Activated CD4-positive, alpha-beta T cell treated with anti-CD3 and anti-CD28 coated beads, Interleukin-2, amount 50 U/mL, for 4 hours (primary cell): ENCODE measurements at places on chromosomes 16 and 17.

GRCh38 chr17:45243750-45244149, 18.1 kb downstream of the SPATA32 start:
- DNase-seq = no peak

GRCh38 chr17:73269791-73270190, 8.1 kb upstream of the CPSF4L start:
- no peak for DNase-seq

DNA sequence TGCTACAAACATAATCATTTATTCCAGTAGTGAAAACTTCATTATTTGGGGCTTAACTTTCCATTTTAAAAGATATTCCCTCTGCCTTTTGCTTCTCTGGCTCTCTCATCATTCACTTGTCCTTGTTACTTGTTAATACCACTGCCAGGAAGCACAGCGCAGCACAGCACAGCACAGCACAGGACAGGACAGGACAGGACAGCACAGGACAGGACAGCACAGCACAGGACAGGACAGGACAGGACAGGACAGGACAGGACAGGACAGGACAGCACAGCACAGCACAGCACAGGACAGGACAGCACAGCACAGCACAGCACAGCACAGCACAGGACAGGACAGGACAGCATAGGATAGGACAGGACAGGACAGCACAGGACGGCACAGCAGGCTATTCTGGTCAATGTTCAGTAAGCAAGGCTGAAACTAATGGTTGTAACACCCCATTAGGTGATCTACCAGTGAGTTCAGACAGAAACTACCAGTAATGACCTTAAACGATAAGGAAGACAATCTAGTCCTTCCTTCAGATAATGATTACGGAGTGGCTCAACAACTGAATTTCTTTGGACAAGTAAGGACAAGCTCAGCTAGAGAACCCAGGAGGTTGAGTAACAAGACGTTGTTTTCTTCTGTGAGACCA, 31.9 kb downstream of the COG1 start:
- DNase-seq = no peak

GRCh38 chr16:1363501-1364041, 11.8 kb downstream of the GNPTG start:
- peak; percentile 60 for DNase-seq

DNA sequence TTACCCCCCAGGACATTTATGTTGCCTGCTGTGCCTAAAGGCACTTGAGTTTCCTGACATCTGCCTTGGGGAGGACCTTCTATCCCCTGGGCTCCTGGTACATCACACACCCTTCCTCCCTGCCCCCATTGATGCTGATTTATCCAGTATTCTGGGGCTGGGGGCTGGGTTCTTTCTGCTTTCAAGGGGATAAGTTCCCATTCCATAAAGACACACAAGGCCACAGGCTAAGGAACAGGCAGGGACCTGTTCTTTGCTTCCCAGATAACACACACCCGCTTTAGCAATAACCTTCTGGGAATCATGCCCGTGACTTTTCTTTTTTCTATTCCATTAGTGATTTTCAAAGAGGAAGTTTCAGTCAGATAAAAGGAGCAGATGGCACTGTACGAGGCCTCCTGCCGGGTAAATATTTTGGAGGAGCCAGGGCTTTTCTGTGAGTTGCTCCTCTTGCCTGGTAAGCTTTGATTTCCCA, 30.6 kb downstream of the CHD9 start:
- no peak for DNase-seq

DNA sequence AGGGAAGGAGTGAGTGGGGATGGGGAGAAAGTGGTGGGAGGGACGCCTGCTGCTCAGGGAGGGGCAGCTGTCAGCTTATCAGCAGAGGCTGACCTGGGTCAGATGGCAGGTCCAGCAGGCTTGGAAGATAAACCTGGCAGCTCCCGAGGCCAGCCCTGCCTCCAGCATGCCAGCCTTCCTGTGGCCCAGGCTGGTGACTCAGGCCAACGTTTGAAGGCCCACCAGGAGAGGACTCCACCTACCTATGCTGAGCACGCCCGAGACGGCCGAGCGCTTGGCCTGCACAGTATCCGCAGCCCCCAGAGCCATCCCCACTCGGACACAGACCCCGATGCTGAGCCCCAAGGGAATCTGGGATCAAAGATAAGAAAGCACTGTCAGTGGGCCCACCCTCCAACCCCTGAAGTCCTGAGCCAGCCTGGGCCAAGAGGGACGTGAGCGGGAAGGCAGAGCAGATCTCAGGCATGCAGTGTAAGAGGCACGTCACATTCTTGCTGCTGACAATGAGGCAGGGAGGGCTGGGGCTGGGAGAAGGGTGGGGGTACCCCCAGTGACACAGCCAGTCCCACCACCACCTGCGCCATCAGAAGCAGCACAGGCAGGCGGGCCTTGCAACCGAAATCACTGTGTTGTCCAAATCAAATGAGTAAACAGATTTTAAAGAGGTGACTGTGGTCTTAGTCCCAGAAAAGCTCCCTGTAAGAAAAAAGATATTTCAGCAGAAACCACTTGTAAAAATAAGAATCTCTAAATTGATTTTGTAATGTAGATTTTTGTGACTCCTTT, 12.4 kb downstream of the SLC47A2 start:
- no peak for DNase-seq

- peak; percentile 47 for DNase-seq
Observed at GRCh38 chr17:65027305-65027704, 29.2 kb downstream of the GNA13 start.

- DNase-seq = no peak
Observed at GRCh38 chr17:73516431-73516830, 127.8 kb downstream of the SDK2 start.

DNA sequence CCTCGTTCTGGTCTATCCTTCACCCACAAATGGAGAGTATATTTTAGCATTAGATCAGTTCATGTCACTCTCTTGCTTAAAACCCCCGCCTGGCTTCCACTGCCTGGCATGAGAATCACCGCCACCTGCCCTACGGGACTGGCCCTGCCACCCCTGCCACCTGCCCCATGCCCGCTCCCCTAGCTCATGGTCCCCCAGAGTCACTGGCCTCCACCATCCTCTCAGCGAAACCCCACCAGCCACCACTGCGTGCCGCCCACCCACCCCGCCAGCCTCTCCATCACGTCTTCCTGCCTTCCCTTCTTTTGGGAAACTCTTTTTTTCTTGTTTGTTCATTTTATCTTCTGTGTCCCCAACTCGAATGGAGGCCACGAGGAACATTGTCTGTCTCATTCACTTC, 982 bp upstream of the ENPP7 start:
- DNase-seq = no peak

GRCh38 chr16:72470541-72470940, 298.6 kb upstream of the PMFBP1 start:
- DNase-seq = no peak

GRCh38 chr17:65388911-65389310, 172.5 kb downstream of the AXIN2 start:
- DNase-seq = no peak

DNA sequence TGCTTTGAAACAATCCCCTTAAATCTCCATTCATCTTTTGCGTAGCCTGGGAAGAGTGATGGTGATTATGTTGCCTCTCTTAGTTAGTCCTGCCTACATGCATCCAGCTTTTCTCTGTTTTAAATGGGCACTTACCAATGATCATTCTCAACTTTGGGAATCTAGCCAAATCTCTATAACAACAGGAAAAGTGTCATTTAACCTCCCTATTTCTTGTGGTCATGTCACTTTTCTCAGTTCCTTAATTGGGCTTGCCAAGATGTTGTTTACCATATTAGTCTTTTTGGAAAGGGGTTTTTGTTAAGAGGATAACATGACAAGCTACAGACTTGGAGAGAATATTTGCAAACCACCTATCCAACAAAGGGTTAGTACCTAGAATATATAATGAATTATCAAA, 15.6 kb upstream of the CLEC10A start:
- no peak for DNase-seq

DNA sequence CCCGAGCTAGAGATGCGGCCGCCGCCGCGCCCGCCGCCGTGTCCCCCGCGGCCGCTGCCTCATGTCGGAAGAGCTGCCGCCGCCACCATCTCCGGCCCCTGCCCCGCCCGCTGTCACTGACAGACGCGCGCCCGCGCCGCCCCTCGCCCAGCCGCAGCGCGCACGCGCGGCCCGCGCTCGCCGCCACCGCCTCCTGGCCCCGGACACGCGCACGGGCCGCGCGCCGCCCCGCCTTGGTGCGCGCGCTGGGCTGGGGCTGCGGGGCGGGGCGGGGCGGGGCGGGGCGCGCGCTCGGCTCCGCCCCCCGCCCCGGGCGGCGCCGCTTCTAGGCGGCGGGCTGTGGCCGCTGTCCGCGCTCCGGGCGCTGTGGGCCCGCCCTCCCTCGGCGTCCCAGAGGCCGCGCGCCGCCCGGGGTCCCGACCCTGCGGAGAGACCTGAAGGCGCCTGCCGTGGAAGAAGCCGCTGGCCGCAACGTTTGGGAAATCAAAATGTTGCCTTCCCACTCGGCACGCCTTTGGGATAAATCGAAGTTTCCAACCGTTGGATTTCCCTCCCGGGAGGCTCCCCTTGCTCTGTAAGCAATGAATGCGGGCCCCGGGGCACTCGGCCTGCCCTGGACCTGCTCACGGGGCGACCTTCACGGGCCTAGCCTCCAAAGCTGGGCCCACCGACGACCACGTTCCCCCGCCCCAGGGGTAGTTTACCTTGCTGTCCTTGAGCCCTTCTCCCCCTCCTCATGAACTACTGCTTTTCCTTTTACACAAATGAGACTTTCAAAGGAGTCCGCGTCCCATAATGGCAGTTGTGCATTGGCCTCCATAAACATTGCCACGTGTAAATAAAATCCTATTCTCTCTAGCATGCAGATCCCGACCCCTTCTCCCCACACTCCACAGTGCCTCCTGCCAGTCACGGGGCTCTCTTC, at the start of gene ADCY9:
Gene ADCY9, minus strand, starts transcription at position 118 of the 925 bp plus-strand sequence. CDS start 1,000 bp downstream, outside the sequence.
- DNase-seq = peak; percentile 57

DNA sequence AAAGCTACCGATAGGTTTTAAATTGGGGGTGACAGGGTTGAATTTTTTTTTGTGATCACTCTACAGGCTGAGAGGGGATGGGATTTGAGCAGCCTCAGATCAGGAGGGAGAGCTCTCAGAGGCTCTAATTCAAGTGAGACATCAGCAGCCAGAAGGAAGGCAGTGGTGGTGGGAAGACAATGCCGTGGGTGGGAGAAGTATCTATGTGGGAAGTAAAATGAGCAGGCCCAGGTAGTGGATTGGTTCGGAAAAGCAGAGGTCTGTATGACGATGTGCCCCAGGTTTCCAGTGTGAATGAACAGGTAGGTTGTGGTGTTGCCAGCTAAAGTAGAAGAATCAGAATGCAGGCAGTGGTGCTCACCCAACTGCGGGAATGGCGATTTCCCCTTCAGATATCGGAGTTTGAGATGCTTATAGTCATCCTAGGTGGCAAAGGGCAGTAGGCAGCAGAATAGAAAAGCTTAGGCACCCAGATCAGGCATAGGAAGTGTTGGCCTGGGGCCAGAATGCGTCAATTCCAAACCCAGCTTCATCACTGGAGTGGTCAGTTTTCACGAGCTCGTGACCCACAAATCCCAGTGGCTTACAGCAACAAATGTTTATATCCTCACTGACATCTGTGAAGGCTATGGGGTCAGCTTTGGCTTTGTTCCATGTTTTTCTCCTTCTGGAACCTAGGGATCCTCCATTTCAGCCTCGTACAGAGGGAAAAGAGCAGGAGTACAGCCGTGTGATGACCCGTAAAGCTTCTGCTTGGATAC, 24.0 kb downstream of the MEOX1 start:
- no peak for DNase-seq

DNA sequence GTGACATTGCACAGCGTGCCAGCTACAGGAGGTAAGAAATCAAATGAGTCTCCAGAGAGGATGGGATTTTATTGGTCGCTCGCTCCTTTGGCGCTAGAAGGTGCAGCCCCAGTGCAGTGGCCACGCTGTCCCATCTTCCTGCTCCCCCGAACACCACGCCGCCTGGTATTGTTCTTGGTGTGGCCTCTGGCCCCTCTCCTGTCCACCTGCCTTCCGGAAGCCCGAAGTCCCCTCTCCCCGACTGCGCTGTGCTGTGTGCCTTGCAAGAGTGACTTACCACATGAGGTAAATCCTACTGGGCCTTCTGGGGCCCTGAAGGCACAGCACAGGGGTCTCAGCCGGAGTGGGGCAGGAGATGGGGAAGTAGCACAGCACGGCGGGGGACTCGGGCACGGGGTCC, 58.2 kb downstream of the MARCHF10 start:
- no peak for DNase-seq

DNA sequence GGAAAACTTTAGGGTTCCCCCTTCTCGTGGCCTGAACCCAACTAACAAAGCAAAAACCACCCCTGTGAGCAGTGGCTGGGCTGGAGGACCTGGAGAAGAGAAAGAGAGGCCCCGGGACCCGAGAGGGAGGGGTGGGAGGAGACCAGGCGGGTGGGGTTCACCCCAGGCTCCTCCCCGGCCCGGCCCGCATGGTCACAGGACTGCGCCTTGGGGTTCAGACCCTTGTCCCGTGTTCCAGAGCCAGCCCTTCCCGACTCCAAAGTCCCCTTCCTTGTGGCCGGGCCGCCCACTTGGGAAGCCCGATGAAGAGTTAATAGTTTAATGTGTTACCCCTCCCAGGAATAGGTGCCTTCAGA, 852 bp downstream of the MARVELD3 start:
- no peak for DNase-seq

DNA sequence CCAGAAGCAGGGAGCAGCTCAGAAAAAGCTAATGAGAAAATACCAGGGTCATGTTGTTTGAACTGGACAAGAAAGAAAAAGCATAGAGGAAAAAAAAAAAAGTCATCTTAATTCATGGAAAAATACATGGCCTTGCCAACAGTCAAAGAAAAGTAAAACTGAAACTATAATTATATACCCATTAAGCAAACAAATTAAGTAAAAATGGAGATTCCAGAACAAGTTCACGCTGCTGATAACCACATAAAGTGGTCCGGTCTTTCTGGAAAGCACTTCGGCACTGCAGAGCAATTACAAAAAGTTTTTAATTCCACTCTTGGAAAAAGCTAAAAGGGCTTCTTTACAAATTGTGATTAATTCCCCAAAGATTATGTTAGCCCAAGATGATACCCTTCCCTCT, 12.4 kb upstream of the P2RX5 start:
- DNase-seq = no peak

DNA sequence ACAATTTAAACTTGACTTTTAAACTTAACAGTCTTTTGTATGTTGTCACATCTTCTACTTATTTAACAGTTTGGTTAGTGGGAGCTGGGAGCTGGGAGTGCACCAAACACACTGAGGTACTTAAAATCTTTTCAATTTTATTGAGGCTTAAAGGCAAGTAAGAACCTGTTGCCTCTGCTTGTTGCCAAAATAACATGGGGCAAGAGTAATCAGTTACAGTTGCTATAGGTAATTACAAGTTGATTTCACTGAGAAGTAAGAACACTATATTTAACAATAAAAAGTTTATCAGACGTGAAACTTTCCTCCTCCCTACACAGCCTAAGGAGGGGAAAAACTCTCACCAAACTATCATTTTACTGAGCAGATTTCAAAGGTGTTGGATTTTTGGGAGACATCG, 135.2 kb downstream of the FTO start:
- no peak for DNase-seq
